ENCODE measurements at places on chromosomes 16 and 17.

GRCh38 chr16:72896485-72897118 is 151.3 kb downstream of the ZFHX3 start:
- no peak for DNase-seq

DNA sequence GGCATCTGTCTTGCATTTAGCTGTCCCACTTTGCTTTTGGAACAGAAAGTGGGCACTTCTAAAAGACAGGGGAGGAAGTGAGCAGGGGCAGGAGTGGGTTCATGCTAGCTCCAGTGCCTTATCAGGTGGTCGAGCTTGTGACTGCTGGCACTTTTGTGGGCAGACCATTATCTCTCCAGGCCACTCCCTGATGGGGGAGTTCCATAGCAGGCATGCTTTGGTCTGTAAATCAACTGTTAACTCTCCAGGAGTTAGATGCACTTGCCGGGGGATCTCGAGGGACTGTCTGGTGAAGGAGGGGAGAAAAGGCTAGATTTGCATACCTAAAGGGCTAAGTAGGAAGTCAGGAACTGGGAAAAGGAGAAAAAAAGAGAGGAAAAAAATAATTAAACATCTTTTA is 9.3 kb upstream of the CARD14 start:
- no peak for DNase-seq

- DNase-seq: no peak
Measured at GRCh38 chr17:79043931-79044320, 20.0 kb downstream of the C1QTNF1 start.

- no peak for DNase-seq
Measured at GRCh38 chr16:15743657-15744056, 93.6 kb downstream of the NDE1 start.

DNA sequence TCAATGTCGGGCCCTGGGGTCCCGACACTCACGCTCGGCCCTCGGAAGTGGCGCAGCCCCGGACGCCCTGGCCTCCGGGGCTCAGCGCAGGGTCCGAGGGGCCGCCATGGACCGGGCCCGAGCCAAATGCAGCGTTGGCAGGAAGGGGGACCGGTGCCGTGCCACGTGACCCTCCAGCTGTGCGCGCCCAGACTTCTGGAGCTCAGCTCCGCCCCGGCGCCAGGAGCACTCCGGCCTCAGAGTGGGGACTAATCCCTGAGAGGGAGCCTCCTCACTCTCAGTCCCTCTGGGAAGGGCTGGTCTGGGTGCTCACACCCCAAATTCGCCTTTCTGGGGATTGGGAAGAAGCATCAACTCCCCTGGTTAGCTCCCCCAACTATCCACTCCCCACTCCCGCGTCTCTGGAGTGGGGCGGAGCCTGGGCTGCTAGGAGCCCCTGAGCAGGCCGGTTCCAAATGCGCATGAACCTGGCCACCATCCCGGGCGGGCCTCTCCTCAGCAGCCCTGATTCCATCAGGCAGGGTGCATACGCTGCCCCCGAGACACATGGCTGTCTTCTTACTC is at the start of gene B3GNT9:
Gene B3GNT9, minus strand, starts transcription at position 166 of the 564 bp plus-strand sequence. CDS start 513 bp downstream, outside the sequence.
- DNase-seq: no peak

GRCh38 chr16:13913374-13914292 is 6.3 kb upstream of the ERCC4 start:
- DNase-seq: no peak

DNA sequence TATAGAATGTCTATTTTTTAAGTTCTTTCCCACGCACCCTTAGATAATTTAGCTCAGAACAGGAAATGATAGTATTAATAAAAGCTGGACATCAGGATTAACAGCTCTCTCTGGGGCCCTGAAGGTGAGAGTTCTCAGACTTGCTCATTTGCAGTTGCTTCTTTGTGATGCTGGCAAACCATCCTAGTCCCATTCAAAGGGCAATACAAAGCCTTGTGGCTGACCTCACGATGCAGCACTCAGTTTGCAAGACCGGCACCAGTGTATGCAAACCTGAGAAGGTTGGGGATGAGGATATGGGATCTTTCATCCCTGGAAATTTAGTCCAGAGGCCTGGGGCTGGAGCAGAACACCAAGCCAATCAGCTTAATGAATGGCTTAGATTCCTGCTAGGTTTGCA is 29.3 kb downstream of the STH start:
- no peak for DNase-seq

DNA sequence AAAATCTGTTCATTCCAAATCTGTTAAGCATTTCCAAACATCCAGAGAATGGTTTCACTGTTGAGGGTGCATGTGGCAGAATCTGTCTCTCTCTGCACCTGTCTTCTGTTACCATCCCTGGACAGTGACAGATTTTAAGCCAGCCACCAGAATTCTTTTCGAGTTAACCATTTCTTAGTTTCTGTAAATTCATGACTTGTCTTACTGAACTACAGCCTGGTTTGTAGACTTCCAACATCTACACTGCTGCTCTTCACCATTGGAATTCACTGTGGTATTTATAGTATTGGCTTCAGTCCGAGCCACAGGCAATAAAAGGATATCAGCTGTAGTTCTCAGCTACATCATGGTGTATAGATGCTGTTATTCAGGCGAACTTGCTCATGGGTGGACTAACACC is 47.6 kb downstream of the GOSR1 start:
- no peak for DNase-seq

DNA sequence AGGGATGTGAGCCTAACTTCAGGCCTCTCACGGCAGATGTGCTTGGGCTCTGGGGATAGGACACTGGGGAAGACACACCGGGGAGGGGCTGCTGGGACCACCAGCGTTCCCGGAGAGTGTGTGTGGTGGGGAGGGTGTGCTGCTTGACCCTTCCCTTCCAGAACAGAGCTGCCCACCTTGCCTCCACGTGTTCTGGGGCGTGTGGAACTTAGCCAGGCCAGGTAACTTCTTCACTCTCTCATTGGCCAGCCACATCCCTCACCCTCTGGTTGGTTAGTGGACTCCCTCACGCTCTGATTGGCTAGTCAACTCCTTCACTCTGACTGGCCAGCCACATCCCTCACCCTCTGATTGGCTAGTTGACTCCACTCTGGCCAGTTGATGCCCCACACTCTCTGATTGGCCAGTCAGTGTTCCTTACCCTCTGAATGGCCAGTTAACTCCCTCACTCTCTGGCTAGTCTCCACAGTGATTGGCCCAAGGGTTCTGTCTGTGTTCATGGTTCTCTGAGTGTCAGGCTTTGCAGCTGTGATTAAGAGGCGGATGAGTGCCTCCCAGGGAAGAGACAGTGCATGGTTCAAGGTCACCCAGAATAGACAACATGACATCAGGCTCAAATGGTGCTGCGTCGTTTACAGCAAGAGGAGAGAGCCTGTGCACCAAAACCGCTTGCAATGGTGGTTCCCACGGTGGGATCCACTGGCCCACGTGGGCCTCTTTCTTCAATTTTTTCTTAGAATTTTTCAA is 10.0 kb downstream of the TMEM235 start:
- no peak for DNase-seq

GRCh38 chr17:29357821-29358232 is 32.3 kb upstream of the TAOK1 start:
- DNase-seq: no peak

DNA sequence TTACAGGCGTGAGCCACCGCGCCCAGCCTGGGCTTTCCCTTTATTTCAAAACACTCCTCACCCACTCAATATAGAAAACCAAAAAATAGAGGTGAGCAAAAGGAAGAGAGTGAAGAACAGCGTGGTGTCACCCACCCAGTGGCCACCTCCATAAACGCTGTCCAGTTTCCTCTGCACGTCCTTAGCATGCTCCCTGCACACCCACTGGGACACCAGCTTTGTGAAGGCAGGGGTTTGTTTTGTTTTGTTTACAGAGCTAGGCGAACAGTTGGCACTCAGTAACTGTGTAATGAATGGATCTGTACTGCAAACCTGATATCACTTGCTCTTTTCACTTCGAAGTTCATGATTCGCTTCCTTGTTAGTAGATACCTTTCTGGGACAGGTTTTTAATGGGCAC is 73.0 kb downstream of the PRKCB start:
- no peak for DNase-seq

- DNase-seq: no peak
Measured at GRCh38 chr17:80726558-80727408, 182.1 kb downstream of the RPTOR start.

DNA sequence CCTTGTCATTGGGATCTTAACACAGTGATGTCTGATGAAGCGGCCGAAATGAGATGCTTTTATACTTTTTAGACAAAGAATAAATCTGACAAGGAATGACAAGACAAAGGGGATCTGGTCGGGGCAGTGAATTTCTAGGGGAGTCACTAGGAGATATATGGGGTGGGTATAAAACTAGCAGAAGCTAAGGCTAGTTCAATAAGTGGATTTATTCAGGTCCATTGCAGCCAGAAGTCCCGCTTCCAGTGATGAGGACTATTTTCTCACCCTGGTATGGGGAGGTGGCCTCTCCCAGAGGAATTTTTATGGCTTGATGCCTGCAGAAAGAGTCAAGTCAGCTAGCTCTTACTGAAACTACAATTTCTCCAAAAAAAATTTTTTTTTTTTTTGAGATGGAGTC is 23.9 kb downstream of the SLC38A8 start:
- no peak for DNase-seq

GRCh38 chr17:35890774-35891155 is 10.6 kb upstream of the CCL5 start:
- peak; percentile 49 for DNase-seq

GRCh38 chr17:74998783-74999182 is 11.4 kb downstream of the CDR2L start:
- DNase-seq: no peak

DNA sequence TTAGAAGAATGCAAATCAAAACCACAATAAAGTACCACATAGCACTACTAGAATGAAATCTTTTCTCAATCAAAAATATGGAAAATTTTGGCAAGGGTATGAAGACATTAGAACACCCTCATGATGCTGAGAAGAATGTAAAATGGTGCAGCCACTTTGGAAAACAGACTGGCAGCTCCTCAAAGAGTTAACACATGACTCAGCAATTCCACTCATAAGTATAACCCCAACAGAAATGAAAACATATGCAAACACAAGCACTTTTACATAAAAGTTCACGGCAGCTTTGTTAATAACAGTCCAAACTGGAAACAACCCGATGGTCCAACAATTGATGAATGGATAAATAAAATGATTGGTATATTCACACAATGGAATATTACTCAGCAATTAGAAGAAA is 124.5 kb downstream of the SHCBP1 start:
- DNase-seq: no peak

GRCh38 chr16:49101997-49102396 is 179.6 kb downstream of the CBLN1 start:
- no peak for DNase-seq

GRCh38 chr16:85428168-85428898 is 184.8 kb upstream of the GSE1 start:
- peak; percentile 42 for DNase-seq
